ENCODE measurements at places on chromosomes 4 and X.

DNA sequence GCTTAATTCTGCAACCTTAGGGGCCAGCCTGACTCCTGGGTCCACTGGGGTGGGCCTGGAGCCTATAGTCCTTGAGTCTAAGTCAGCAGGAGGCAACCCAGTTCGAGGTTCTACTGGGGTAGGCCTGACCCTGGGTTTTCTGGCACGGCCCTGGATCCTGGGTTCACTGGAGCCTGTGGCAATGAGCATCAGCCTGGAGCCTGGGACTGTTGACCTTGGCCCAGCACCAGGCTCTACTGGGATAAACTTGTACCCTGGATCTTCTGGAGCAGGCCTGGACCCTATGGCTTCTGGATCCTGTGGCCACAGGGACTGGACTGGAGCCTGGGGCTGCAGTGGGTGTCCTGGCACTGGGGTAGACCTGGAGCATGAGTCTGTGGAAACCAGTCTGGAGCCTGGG, 874.3 kb upstream of the INTU start:
- no peak for DNase-seq

DNA sequence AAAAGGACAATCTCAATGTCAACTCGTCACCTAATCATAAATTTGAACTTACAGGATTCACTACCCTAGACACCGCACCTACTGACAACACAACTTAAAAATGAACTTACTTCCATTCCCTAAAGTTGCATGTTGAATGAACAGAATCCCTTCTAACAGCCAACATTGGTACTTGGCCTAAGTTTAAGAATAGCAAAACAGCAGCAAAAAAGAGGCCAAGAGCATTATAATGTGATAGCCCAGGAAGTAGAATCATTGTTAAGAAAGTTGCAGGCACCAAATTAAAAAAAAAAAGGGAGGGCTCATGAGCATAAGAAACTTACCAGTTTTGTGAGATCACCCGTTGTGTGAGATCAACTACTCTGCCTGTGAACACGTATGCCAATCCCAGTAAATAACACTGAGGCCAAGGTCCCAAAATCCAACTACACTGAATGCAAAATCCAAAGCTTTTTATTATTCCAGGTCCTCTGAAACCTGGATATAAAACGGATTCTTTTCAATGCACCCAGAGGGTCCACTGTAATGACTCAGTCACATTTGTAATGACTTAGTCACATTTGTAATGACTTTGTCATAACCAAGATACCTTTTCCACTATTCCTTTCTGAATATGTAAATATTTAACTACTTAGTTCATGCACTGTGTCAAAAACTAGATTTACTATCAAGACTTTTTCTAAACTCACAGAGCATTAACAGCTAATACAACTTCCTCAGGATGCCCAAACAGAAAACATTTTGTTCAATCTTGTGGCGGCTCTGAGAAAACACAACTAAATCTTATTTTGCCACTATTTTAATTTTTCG, 6.8 kb downstream of the HNRNPDL start:
- DNase-seq = peak; percentile 36

- DNase-seq = peak; percentile 9
These were observed 32.6 kb upstream of the PHF8 start for GRCh38 chrX:54076903-54077302.

GRCh38 chr4:17561195-17561909, 15.6 kb upstream of the LAP3 start:
- peak; percentile 13 for DNase-seq

- no peak for DNase-seq
These were observed 146.8 kb downstream of the DCTD start for GRCh38 chr4:182770259-182770995.

DNA sequence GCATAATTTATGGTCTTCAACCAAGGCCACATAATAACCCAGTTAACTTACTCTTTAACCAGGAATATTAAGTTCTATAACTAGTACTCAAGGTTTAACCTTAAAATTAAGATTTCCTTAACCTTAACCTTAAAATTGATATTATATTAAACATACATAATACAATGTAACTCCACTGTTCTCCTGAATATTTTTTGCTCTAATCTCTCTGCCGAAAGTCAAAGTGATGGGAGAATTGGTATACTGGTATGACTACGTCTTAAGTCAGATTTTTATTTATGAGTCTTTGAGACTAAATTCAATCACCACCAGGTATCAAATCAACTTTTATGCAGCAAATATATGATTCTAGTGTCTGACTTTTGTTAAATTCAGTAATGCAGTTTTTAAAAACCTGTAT, 22.8 kb downstream of the EREG start:
- no peak for DNase-seq

DNA sequence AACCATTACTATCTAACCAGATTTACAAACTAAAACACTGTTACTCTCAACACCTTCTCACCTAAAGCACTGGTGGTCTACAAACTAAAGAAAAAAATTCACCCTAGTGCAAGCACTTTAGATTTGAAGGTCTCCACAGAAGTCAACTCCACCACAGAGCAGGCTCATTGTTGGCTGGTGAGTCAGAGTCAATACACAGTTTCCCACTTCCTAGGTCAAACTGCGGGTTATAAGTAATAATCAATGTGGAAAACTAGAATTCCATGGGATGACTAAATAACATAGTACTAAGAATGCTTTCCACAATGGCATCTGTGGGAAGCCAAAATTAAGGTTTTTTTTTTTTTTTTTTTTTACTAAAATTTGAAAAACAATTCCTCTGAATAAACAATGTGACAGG, 191.8 kb downstream of the PDGFC start:
- DNase-seq = peak; percentile 95

GRCh38 chr4:152052451-152053057, 291.7 kb upstream of the GATB start:
- DNase-seq = peak; percentile 59

DNA sequence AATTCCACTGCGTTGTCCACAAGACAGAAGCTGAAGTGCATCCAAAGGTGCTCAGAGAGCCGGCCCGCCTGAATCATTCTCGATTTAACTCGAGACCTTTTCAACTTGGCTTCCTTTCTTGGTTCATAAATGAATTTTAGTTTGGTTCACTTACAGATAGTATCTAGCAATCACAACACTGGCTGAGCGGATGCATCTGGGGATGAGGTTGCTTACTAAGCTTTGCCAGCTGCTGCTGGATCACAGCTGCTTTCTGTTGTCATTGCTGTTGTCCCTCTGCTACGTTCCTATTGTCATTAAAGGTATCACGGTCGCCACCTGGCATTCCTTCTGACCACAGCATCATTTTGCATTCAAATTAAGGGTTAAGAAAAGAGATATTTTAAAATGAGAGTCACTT, 115.5 kb downstream of the NFKB1 start:
- DNase-seq = no peak

GRCh38 chr4:65227628-65228027, 442.7 kb downstream of the EPHA5 start:
- DNase-seq = no peak

DNA sequence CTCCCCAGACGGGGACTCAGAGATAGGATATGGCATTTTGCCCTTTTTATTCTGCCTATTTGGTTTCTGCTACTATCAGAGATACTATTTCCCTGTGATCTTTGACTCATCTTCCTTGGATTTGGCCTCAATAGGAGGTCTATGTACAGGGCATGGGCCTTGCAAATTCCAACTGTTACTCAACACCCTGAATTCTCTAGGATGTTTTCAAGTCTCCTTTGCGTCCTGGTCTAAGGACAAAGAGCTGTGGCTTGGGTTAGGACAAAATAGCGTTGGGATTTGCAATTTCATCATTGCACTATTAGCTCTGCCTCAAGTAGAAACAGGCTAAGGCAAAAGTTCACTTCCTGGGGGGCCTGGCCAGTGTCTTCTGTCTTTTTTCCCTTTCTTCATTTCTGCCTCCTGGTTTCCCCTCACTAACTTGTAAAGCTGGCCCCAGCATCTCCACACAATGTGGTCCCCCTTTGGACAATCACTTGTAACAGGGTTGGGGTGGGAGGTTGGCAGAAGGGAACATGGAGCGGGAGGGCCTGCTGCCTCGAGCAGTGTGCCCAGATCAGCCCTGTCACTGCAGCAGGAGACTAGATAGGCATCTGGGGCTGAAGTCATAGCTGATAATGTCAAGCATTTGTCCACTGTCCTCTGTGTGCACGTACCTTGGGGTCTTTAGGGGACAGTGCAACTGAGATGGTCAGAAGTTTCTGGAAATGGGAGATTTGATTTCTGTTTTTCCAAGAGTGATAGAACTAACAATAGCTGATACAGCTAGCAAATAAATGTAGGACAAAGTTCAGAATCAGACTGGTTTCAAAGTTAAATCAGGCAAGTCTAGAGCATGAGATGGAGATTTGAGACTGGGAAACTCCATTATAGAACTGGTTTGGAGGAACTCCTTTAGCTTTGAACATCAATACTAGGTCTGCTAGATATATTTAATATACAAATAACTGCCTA, 25.8 kb upstream of the STBD1 start:
- DNase-seq = no peak

DNA sequence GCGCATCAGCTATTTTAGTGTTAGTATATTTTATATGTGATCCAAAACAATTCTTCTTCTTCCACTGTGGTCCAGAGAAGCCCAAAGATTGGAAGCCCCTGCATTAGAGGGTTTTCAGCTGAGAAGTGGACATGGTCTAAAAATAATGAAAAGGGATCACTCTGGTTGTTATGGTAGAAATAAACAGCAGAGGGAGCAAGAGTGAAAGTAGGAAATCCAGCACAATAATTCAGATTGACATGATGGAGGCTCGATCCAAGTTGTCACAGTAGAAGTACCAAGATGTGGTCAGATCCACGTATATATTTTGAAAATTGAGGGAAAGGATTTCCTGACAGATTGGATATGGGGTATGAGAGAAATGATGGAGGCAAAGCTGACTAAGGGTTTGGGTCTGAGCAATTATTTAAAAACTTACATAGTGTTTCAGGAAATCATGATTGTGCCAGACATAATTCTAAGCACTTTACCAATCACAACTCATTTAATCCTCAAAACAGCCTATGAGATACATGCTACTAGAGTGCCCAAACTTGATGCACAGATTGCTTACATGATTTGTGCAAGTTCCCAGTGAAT, 17.0 kb upstream of the TMEM144 start:
- DNase-seq = peak; percentile 35

GRCh38 chrX:69060631-69061408, 104.4 kb downstream of the PJA1 start:
- DNase-seq = peak; percentile 34

DNA sequence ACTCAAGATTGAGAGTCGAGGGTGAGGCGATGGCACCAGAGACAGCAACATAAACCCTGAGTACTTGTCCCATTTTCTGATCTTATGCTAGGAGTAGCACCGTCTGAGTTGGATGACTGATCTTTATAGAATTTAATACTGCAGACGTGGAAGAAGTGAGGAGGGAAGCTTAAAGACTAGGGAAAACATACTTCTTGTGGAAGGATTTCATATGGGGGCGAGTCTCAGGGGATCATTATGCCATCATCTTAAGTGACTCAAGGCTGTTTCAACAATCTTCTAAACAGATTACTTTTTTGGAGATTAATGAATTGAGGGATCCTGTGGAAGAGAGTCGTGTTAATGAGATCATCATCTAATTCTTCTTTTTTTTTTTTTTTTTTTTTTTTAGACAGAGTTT, 17.2 kb upstream of the FAT1 start:
- no peak for DNase-seq

- peak; percentile 65 for DNase-seq
These were observed 430.9 kb downstream of the MAPK10 start for GRCh38 chr4:85928775-85929591.

GRCh38 chrX:112802541-112802940, 38.1 kb downstream of the AMOT start:
- no peak for DNase-seq

DNA sequence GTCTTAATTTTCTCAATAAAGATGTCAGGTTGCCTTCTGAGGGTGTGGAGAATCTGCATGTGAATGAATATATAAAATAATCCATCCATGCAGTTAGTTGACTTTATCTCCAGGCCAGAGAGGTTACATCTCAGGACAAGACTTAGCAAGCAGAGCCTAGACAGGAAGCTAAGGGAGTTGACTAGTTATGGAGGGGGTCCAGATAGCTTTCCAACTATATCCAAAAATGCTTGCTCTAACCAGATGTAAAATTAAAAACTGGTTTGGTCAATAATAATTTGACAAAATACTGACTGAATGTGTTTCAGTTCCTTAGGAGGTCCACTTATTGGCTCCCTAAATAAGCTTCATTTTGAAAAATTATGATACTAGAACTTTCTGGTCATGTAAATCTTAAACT, 101.4 kb downstream of the PAPSS1 start:
- DNase-seq = peak; percentile 13

DNA sequence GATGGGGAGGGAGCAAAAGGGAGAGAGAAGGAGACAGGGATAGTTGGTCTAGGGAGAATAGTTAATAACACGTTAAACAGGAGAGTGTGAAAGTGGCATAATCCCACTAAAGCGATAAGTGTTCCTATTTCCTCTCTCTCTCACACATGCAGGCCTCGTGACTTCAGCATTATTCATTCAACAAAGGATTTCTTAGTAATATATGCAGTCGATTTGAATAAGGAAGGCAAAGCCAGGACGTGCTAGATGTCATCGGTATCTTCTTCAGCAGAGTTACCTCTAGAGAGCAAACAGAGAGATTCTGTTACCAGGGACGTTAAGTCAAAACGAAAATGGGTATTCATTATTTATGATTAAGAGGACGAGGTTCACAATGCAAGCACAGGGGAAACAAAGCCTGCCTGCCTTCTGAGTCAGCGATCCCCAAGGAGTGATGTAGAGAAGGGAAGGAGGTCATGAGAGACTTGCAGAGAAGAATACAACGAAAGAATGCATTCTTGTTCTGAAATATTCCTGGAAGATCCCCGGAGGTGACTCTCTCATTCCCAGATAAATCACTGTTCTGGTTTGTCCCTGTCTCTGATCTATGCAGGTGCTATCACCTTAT, 1048.4 kb downstream of the NLGN4X start:
- DNase-seq = no peak

DNA sequence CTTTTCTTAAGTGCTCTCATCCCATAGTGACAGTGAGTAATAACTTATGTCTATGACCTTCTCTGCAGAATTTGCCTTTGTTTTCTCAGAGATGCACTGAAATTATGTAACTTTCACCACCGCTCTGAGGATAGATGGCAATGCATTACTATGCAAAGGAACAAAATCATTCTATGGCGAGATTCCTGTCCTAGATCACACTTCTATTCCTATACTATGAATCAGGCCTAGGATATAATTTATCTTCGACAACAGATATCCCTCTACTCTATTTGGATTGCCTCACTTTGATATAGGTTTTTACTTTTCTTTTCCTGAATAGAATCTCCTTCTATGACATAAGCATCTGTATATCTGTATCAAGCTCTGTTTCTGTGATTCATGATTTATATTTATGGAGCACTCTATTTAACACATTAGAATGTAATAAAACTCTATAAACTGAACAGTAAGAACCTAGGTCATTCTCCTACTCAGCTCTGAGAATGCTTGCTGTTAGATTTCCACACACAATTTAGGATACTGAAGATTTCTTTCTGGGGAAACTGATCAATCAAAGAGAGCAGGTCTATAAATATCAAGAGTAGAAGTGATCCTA, 1082.3 kb upstream of the ADGRL3 start:
- no peak for DNase-seq

DNA sequence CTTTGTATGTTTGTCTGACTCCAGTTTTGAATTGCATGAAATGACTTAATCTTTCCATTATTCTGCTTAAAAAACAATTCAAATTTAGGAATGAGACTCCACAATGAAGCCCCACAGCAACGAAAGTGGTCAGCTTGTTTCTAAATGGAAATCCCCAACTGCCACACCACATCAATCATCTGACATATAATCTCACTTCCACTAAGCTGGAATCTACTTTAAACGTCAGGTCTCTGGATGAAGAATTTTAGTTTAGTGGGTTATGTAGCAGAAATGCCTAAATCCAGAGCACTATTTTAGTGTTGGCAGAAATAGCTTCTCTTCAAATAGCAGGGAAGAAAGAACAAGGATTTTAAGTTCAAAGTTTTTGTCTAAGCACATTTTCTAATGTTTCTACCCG, 1.7 kb upstream of the BMP2K start:
- no peak for DNase-seq
